ENCODE measurements at places on chromosomes 2 and 18.

DNA sequence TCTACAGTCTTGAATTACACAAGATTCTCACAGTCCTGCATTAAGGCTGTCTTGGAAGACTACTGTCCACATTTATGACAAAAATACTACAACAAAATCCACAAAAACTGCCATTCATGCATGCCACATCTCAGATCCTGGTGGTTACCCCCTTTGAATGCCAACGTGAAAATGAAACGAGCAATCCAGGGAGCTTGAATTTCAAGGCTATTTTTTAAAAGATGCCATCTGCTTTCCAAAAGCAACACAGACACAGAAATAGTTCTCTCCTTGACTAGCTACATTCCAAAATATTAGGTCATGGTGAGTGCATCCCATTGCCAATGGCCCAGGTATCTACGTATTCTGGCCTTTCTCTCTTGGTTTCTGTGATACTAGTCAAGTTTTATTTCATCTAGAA lies 36.3 kb downstream of the IRS1 start:
- no peak for DNase-seq

- DNase-seq = no peak
Observed at GRCh38 chr2:239499726-239500573, 99.1 kb upstream of the HDAC4 start.

DNA sequence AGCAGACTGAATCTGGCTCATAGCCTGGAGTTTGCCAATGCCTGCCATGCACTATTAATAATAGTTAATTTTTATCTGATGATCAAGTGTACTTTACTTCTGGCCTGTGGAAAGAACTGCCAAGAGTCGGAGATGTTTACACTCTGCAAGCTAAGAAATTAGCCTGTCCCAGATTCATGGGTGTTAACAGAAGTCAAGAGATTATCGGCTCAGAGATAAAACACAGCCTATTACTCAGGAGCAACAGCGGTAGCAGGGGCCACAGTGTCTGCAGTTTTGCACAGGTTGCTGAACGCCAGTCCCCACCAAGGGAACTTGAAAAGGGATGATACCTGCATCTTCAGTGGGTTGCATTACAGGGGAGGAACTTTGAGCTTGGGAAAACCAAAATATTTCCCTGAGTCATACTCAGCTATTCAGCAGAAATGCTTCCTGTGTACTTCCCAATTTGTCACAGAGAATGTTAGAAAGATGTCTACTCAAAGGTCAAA lies 4.3 kb upstream of the ADI1 start:
- no peak for DNase-seq

- no peak for DNase-seq
Observed at GRCh38 chr2:43745457-43745856, 28.4 kb upstream of the DYNC2LI1 start.

DNA sequence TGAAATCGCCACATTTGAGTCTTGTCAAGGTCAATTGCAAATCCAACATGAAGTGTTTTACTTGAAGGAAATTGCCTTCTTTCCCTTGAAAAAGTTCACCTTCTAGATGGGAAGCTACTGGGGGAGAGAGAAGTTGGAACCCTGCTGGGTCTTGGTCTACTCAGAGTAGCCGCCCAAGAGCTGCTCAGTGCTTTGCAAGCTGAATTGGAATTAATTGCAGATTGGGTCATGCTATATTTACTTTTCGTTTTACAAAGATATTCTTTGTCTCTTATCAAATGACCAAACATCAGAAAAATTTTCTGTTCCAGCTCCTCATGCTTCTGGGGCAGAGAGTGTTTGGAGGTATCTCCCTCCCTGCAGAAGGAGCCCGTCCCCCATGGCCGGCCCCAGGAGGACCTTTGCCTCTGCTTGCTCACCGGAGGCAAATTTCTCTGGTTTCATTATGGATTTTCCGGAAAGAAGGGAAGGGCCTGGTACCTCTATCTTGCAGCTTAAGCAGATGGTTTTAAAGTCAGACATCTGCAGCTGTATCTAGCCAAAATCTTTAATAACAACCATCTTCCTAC lies 289.7 kb downstream of the MYT1L start:
- no peak for DNase-seq

DNA sequence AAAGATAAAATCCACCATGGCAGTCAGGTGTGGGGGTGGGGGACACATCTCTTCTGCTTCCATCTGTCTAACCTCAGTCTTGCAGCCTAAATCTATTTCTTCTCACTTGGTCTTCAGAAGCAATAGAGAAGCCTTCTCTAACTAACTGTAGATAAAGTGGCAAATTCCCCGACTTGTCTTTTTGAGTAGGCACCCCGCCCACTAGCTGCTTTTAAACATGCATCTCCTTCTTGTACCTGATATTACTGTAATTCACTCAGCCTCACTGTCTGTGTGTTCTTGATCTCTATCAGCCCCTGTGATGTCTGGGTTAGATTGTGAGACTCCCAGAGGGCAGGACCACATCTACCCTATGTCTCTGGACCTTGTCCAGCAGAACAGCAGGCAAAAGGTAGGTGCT lies 6.8 kb downstream of the MARCHF4 start:
- no peak for DNase-seq

GRCh38 chr18:44805643-44806042 lies 125.0 kb downstream of the SETBP1 start:
- DNase-seq = no peak

DNA sequence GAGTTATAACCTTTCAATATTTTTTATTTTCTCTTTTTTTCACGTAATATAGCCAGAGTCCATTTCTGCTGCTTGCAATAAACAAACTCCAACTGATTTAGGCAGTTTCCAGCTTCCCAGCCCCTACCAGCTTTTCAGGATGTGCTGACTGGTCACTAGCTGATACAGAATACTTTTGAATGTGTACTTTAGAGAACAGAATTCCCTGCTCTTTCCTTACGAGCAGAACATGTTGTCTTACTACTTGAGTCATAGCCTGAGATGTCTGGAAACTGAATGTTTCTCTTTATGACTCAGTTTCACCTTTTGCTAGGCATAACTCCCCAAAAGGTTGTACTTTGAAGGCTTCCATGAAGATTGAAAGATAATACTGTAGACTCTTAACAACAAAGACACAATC lies 44.5 kb upstream of the KCNE4 start:
- no peak for DNase-seq

DNA sequence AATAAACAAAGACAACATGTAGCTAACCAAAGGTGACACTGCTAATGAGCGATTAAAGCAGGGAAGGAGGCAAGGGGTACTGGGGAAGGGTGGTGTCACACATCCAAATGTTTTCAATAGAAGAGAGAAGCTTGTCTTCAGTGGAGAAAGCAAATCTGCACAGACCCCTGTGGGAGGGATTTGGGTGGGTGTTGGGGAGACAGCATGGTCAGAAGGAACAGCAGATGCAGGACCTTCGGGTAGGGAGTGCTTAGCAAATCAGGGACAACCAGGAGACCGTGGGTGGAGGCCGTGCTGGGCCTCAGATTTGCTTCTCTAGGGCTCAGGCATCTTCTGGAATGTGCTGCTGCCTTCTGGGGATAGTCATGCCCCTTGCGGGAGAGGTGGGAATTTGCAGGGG lies 185.3 kb upstream of the RAB6C start:
- DNase-seq = no peak

DNA sequence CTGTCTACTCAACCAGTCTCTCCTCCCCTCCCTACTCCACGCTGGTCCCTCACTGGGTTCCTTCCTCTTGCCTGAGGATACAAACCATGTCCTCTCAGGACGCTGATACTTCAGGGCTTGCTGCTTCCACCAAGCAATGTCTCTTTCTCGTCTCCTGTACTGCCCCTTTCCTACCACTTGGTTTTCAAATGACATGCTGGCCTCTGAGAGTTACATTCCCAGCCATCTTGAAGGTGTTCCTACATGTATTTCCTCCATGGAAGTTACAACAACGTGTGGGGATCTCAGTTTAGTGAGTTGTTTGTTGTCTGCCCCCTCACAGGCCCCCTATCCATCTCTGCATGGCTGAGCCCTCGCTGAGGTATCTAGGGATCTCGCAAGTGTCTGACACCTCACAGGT lies 334.5 kb upstream of the SKOR2 start:
- DNase-seq = no peak

GRCh38 chr2:86301009-86301408 lies 36.4 kb downstream of the REEP1 start:
- DNase-seq = no peak

DNA sequence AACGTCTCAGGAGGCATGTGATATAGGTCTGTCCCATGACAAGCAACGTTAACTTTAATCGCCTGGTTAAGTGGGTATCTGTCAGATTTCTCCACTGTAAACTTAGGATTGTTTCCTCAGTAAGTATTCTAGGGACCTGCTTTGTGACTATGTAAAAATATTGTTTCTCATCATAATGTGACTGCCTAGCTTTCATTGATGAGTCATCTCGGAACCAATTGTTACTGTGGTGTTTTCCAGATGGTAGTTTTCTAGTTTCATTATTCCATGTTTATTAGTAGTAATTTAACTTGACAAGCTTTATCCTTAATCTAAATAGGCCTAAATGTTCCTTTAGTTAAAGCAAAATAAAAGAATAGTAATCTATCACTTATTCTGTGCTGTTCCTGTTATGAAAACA lies 28.2 kb upstream of the GATA6 start:
- DNase-seq = no peak

- no peak for DNase-seq
Observed at GRCh38 chr18:28359176-28359575, 182.2 kb upstream of the CDH2 start.
